ENCODE measurements at places on chromosomes 6 and 20.

- DNase-seq = no peak
These were observed 51.9 kb upstream of the SLC22A16 start for GRCh38 chr6:110528101-110528929.

DNA sequence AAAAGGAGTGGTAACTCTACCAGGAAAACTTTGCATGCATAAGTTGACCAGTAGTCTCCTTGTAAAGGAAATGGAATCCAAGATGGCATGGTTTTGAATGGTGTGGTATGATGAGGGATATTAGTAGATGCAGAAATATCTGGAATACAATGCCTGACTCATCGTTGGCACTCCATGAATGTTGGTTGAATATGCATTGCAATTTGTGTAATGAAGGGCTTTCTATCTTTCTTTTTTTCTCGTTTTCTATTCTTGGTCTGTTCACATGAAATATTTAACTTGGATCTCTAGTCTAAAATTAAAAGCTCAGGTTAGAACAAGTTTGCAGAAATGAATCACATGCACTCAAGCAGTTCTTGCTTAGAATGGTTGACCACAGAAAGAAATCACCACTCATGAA is 277.3 kb upstream of the PRND start:
- DNase-seq = no peak

- DNase-seq = no peak
These were observed 154.6 kb upstream of the SOX4 start for GRCh38 chr6:21438986-21439352.

GRCh38 chr6:168200571-168201134 is 118.9 kb downstream of the DACT2 start:
- DNase-seq = no peak

DNA sequence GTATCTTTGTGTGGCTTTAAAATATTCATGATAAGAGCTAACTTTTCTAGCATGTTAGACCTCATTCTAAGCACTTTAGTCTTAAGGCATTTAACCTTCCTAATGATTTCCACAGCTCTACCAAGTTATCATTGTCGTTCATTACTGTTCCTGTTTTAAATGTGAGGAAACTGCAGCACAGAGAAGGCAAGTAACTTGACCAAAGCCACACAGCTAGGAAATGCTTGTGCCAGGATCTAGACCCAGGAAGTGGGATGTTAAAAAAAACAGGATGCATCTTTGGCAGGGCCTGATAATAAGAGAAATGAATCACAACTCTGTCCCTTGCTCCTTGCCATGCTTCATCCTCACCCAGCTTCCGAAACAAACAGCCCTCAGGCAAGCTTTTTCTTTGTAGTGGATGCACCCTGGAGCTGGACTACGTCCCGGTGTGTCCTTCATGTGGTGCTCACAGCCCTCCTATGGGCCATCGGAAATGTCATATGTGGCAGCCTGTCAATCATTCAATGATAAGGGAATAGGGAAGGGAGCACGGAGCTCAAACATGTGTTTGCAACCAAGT is 196.9 kb upstream of the RREB1 start:
- DNase-seq = no peak

- no peak for DNase-seq
These were observed 963 bp upstream of the RMND1 start for GRCh38 chr6:151452750-151453427.

- DNase-seq = no peak
These were observed 477.8 kb downstream of the HACE1 start for GRCh38 chr6:104381907-104382306.
